ENCODE measurements at places on chromosomes 2 and 18. TPM values are rescaled to one million over a fixed set of nuclear protein-coding genes. Genes with fewer than 3 reads are reported as not detected.

GRCh38 chr18:3912705-3913104 lies 462.7 kb downstream of the TGIF1 start:
- no peak overlapping the region for H3K27ac ChIP-seq
- DNase-seq = no peak
- H3K4me3 ChIP-seq = no peak overlapping the region
- H3K4me1 ChIP-seq = no peaks in the 10 kb centered on the region
- no peaks in the 10 kb centered on the region for H3K27me3 ChIP-seq

DNA sequence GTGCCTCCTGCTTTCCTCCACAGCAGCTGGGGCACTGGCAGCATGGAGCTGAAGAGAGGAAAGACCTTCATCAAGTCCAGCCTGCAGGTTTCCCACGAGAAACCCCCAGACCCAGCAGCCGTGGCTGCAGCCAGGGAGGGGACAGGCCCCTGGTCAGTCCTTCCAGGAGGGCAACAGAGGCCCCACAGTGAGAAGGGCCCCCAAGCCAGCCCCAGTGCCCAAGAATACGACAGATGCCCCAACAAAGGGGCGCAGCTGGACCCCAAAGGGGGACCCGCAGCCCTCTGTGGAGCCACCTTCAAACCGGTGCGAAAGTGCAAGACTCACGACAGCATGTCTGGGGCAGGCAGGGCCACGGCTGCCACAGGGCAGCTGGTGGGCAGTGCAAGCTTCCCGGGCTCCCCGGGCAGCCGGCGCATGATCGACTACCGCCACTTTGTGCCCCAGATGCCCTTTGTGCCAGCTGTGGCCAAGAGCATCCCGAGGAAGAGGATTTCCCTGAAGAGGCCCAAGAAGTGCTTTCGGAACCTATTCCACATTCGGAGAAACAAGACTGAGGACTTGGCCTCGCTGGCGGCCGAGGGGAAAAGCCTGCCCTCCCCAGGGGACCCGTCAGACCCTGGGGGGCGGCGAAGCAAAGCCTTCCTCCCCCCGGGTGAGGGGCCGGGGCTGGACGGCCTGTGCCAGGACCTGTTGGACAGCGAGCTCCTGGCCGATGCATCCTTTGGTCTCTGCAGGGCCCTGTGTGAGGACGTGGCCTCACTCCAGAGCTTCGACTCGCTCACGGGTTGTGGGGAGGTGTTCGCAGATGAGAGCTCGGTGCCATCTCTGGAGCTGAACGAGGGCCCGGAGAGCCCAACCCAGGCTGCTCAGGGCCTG lies 6.9 kb downstream of the AMER3 start:
- H3K36me3 ChIP-seq = no peaks in the 10 kb centered on the region
- H3K27me3 ChIP-seq = no peaks in the 10 kb centered on the region
- no peak overlapping the region for H3K4me3 ChIP-seq
- no peaks in the 10 kb centered on the region for H3K4me1 ChIP-seq
- no peak for DNase-seq

VWA3B gene
- 0.12 TPM for total RNA-seq

DNA sequence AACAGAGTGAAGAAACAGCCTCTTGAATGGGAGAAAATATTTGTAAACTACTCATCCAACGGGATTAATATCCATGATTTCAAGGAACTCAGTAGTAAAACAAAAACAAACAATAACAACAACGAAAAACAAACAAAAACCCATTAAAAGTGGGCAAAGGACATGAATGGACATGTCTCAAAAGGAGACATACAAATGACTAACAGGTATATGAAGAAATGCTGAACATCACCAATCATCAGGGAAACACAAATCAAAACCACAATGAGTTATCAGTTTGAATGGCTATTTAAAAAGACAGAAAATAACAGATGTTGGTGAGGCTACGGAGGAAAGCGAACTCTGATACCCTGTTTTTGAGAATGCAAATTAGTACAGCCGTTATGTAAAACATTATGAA lies 224.8 kb upstream of the NRXN1 start:
- DNase-seq = no peak
- H3K4me1 ChIP-seq = no peaks in the 10 kb centered on the region
- no peaks in the 10 kb centered on the region for H3K36me3 ChIP-seq
- H3K4me3 ChIP-seq = no peak overlapping the region

CARF gene
- total RNA-seq = 5.1 TPM

- H3K27ac ChIP-seq = no peak overlapping the region
- H3K4me3 ChIP-seq = no peak overlapping the region
- DNase-seq = no peak
- no peaks in the 10 kb centered on the region for H3K27me3 ChIP-seq
These were observed 4.5 kb downstream of the LPIN1 start for GRCh38 chr2:11750917-11751316.

DNA sequence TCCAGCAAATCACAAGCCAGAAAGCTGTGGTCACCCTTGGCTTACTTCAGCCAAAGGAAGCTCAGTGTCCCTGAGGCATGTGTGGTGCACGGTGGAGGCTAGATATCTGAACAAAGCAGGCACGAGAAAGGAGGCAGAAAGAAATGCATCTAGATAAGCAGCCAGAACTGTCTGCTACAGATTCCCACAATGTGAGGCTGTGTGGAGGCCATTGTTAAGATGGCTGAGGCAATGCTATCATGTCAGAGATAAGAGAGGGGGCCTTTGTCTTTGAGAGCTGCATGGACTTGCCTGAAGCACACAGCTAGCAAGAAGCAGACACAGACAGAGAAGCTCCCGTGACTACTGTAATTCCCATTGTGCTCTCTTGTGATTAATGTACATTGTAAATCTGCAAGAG lies 110.5 kb upstream of the LYPD6 start:
- no peak overlapping the region for H3K4me3 ChIP-seq
- no peak overlapping the region for H3K27ac ChIP-seq
- H3K36me3 ChIP-seq = no peaks in the 10 kb centered on the region

SLC40A1 gene
- total RNA-seq = 219 TPM
